A375 (cell line): ENCODE measurements at places on chromosomes 7 and 10. TPM values are rescaled to one million over a fixed set of nuclear protein-coding genes. Genes with fewer than 3 reads are reported as not detected.

Gene CFAP46
- total RNA-seq, result not detected in 2 replicates

Gene LBX1
- not detected in 2 replicates for total RNA-seq

Gene FKBP6
- total RNA-seq, result not detected in 2 replicates

Gene TMEM196
- not detected in 2 replicates for total RNA-seq

Gene AKR1C2
- total RNA-seq, result 10.1 and 17.8 TPM in 2 replicates

Gene GLUD1
- 152 and 163 TPM in 2 replicates for total RNA-seq

Gene VPS37D
- 3.2 and 7.2 TPM in 2 replicates for total RNA-seq

Gene LIPF
- total RNA-seq, result not detected in 2 replicates

Gene CDHR3
- total RNA-seq, result 0.69 and 0.98 TPM in 2 replicates

Gene OR9A2
- total RNA-seq, result 0.38 TPM in 1 of 2 replicates, not detected in the other

Gene CASTOR2
- total RNA-seq, result 1.2 and 4.7 TPM in 2 replicates

Gene KCND2
- 0.30 TPM in 1 of 2 replicates, not detected in the other for total RNA-seq

Gene CALHM3
- total RNA-seq, result 0.34 and 1.2 TPM in 2 replicates

Gene TMEM178B
- total RNA-seq, result 0.21 and 0.45 TPM in 2 replicates

Gene NPTX2
- 1.9 and 4.6 TPM in 2 replicates for total RNA-seq

Gene NT5C2
- total RNA-seq, result 26.5 and 27.9 TPM in 2 replicates

Gene HMX2
- total RNA-seq, result not detected in 2 replicates
